ENCODE measurements at places on chromosomes 12 and 14.

DNA sequence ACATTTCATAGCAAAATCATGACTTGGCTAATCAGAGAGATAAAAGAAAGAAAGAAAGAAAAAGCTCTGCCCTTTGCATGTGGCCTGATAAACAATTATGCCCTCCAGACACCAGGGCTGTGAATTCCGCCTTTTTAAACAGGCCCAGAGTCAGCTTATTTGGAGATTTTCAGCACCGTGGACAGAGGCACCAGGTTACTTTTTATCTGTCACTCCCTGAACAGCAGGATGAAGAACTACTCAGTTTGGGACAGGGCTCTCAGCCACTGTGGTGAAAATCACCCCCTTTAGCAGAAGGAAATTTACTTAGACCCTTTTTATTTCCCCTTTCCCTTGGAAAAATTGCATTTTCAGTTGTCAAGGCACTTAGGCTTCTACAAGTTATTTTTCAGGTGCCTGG is 359.9 kb downstream of the NRXN3 start:
- no peak for DNase-seq

DNA sequence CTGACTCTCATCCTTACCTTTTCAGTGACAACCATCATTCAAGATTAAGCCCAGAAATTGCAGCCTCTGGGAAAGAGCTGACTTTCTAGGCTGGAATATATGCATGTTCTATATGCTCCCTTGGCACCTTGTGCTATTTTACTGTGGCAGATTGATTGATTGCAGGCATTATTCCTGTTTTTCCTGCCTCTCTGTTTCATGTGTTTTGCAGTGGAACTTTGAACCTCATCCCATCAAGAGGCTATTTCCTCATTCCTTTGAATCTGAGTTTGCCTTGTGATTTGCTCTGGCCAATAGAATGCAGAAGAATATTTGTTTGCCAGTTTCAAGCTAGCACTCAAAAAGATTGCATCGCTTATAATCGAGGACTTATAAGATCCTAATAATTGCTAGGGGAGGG is 174.8 kb upstream of the DCN start:
- DNase-seq: no peak

DNA sequence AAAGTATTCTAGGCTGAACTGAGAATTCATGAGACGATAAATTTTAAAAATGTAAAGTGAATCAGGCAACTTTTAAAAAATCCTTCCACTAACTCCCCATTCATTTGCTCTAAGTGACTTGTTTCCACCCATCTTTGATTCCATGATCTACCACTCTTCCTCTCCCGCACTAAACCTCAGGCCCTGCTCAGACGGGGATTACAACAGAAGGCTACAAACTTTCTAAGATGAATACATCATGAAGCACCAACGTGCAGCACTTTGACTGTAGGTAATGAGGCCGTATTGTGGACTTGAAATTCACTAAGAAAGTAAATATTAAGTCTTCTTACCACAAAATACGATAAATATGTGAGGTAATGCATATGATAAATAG is 30.0 kb downstream of the TMEM132D start:
- no peak for DNase-seq

DNA sequence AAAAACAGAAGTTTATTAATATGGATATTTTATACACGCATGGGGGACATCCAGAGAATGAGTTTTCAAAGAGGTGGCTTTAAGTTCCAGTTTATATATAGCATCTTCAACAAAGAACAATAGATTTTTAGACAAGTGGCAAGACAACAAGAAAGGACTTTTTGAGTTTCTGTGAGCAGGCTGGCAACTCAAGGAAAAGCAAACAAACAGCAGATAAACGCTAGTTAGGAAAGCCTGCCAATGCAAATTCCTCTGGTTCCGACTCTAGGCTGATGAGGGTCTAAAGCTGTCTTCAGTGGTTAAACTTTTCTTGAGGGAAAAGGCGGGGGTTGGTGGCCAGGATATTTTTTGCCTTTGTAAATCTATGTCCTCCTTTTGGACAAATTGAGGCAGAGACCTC is 78.4 kb upstream of the EEA1 start:
- DNase-seq: no peak

GRCh38 chr12:116319898-116320621 is 42.6 kb upstream of the MED13L start:
- DNase-seq: peak; percentile 9

DNA sequence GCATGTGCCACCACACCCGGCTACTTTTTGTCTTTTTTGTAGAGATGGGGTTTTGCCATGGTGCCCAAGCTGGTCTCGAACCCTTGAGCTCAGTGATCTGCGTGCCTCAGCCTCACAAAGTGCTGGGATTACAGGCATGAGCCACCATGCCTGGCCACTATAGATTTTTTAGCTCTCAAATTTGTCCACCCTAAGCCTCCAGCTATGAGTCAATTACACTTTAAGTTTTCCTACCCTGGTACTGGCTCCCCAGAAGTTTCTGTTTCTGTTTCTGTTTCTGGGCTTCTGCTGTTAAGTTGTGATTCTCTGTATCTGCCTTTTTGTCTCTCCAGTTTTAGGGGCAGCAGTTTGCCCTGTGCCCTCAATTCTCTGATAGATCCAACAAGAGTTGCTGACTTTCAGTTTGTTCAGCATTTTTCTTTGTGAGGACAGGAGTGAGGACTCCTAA is 4.4 kb upstream of the TINF2 start:
- no peak for DNase-seq

DNA sequence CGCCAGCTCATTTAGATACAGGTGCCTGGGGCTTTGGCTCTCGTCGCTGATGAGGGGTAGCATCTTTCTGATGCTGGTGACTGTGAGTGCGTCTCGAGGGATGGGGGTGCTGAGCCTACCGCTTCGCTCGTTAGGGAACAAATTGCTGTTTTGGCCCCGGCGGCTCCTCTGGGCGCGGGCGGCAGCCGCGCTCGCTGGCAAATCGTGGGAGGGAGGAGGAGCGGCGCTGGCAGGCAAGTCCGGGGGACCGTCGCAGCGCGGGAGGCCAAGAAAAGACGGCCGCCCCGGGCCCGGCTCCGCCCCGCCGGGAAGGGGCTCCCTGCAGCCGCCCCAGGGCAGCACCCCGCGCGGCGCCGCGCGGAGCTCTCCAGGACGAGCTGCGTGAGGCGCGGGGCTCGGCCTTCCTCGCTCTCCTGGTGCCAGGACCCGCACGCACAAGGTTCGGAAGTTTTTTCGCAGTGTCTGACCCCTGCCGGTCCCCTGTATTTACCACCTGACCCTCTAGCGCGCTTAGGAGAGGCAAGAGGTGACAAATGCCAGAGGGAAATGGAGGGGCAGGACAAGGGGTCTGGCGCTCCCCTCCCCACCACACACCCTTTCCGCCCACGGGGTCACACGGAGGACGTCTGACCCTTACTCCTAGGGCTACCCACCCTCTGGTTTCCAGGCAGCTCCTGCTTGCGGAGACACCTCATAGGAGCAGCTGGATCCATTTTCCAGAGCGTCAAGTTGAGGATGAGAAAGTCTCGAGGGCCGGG is 899 bp upstream of the KCNH3 start:
- DNase-seq: no peak

DNA sequence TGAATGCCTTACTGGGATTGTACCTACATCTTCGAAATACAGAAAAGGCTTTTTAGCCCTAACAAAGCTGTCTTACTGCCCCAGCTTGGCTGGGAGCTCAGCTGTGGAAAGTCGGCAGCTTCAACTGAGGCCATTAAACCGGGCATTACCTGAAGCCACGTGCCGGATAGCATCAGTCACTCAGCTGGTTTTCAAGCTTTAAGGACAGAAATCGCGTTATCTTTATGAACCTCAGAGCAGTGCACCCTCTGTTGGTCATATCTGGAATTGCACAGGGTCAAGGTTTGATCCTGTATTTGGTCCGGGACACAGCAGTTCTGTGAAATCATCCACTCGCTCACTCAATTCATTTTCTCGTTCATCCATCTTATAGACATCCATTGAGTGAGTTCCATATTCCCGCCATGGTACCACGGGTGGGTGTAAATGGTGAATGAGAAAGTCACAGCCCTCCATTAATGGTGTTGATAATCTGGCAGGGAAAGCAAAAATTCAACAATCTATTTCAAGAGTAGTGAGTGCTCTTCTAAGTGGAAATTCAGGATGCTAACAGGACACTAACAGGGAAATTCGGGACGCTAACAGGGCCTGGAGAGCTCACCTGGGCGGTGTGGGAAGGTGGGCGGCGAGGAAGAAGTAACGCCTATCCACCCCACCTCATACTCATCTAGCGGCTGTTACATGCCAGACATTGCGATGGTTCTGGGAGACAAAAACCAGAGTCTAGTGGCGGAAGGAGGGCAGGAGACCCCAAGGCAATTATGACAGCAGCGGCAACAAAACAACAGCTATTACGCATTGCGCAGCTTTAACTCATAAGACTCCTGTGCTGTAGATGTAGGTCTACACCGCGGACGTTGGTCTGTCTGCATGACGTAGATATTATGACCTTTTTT is 60.6 kb upstream of the TCL1A start:
- DNase-seq: peak; percentile 43

- peak; percentile 18 for DNase-seq
Observed at GRCh38 chr14:68468437-68469207, 324.2 kb downstream of the ZFP36L1 start.

DNA sequence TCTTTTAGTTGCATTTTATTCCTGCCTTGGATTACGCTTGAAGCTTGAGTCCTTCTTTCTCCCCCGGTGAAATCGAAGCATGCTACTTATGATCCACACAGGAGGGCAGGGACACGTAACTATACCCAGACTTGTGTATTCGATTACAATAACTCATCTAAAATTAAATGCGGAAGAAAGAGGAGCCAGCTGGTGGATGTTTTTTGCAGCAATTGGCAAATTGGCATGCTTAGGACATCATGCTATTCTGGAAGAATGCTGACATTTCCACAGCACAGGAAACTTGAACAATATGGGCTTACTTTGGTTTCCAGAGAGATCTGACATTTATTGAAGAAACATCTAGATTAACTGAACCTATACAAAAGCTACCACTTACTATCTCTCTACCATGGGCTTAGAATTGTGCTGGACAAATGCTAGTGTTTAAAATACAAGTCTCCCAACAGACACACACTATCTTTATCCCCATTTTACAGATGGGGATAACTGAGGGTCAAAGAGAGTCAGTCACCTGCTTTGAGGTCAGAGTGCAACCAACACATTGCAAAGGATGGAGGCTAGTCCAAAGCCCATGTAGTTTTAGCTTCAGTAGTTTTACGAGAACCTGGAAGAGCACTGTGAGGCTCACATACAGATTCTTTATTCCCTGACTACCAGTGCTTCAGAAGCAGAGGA is 36.3 kb downstream of the LGMN start:
- DNase-seq: no peak

GRCh38 chr12:65666876-65667275 is 157.4 kb upstream of the HMGA2 start:
- DNase-seq: no peak

DNA sequence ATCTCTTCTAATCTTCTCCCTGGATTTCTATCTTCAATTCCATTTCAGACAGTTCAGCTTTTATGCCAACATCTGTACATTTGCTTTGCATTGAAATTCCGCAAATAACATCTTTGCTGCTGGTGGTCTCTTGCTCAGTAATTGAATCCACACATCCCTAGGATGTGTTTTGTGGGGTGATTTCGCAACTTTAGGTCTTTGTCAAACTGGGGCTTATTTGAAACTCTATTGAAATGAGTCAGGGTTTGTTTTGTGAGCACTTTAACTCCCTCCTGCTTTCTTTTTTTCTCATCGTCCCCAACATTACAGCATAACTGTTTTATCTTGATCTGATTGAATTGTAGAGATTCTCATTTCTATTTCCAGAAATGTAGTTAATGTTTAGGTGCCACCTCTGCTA is 404.3 kb downstream of the NPAS3 start:
- DNase-seq: no peak

- no peak for DNase-seq
Observed at GRCh38 chr14:50060871-50061663, 55.3 kb downstream of the VCPKMT start.

DNA sequence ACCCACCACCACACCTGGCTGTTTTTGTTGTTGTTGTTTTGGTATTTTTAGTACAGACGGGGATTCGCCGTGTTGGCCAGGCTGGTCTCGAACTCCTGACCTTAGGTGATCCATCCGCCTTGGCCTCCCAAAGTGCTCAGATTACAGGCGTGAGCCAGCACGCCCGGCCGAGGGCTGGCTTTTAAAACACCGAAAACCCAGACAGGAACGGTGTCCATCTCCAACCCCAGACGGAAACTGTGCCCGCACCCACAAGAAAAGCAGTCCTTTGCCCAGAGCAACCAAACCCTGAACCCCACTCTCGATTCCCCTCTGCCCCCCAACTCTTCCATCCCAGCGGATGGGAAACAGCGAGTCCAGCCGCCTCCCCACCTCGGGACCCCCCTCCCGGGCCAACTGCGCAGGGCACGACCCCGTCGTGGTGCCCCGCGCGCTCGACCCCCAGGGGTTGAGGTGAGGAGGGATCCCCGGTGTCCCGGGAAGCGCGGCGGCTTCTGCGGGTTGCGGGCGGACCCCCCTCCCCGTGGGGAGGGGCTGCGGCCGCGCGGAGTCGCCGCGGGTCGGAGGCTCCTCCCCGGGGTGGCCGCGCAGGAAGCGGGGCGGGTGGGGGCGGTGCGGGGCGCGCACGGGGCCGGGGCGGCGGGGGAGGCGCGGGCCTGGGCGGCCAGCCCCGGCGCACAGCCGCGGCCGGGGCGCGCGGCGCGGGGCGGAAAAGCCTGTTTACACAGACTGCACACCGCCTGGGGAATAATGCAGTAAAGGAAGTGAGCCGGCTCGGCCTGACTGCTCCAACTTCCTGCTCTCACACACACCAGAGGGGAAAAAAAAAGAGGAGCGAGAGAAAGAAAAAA is at the start of gene ELK3:
Gene ELK3, plus strand, starts transcription at position 651 of the 851 bp plus-strand sequence.
- peak; percentile 29 for DNase-seq

- no peak for DNase-seq
Observed at GRCh38 chr14:92430686-92431085, 82.9 kb upstream of the RIN3 start.

- no peak for DNase-seq
Observed at GRCh38 chr12:49965836-49966235, 4.2 kb downstream of the AQP5 start.

- DNase-seq: no peak
Observed at GRCh38 chr12:43880547-43880946, 44.7 kb downstream of the TMEM117 start.

GRCh38 chr12:6383572-6384498 is at the start of gene LTBR:
Gene LTBR, plus strand, starts transcription at chr12:6384162. Its CDS starts 197 bp downstream, at chr12:6384359.
- no peak for DNase-seq

- no peak for DNase-seq
Observed at GRCh38 chr12:82605115-82605514, 81.6 kb upstream of the TMTC2 start.

DNA sequence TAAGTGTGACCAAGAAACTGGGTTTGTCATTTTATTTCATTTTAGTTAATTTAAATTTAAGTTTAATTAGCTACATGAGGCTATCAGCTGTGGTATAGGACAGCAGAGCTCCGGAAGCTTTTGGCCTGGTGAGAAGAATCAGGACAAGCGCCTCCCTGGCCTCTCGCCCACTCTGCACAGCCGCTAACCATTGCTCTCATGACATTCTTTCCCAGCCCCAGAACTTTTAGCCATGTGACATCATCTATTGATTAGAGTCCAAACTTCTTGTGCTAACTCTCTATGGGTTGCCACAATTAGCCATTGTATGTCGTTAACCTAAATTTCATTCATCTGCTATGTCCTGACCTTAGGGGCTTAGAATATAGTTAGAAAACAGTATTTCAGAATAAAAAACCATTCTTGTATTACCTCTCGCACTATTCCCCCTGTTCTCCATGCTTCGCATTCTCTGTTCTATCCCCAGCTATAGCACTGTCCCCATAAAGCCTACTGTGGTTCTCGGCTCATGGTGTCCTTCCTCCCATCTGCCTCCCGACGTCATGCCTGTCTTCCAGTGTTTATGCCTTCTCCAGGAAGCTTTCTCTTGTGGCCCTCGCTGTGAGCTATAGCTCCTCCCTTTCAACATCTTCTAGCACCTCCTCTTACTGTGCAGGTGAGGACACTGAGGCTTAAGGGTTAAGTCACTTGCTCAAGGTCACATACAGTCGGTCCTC is 23.5 kb downstream of the SSH1 start:
- no peak for DNase-seq
